ENCODE measurements at places on chromosomes 2 and 18.

GRCh38 chr2:236986524-236987330, 99.0 kb upstream of the COPS8 start:
- DNase-seq = no peak

GRCh38 chr18:45876161-45876560, 50.7 kb downstream of the SIGLEC15 start:
- DNase-seq = no peak

DNA sequence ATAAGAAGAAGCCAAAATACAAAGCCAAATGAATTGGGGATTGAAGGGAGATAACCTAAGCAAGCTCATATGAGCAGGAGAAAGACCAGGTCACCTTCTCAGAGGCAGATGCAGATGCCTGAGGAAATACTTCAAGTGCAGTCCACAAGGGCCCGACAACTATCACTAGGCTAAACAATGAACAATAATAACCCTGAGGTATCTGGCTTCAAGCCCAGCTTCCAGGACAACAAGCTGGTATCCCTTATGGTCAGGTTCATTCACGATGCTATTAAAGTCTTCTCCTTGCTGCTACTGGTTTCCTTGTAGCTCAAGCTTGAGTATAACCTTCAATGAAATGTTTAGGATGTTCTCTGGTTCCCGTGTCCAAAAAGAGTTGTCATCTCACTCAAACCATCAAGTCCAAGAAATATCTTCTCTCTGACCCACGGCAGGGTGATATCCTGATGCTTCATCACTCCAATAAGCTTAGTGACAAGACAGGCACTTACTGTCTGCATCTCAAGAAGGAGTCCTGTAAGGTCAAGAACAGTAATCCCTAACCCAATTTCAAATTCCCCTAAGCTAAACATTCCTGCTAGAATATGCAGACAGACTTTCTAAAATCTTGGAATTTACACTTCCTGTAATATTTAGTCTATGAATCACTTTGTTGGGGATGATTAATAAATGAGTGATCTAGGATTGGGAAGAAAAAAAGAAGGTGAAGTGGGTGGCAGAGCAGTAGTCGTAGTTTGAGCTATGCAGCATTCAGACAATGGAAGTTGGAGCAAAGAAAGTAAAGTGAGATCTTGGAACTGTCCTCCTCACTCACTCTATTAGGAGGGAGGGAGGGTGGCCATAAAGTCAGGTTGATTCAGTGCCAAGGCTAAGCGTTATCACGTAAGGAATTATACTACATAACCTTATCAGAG, 33.1 kb downstream of the CHN1 start:
- no peak for DNase-seq

GRCh38 chr2:45937990-45938389, 286.5 kb downstream of the PRKCE start:
- DNase-seq = no peak

DNA sequence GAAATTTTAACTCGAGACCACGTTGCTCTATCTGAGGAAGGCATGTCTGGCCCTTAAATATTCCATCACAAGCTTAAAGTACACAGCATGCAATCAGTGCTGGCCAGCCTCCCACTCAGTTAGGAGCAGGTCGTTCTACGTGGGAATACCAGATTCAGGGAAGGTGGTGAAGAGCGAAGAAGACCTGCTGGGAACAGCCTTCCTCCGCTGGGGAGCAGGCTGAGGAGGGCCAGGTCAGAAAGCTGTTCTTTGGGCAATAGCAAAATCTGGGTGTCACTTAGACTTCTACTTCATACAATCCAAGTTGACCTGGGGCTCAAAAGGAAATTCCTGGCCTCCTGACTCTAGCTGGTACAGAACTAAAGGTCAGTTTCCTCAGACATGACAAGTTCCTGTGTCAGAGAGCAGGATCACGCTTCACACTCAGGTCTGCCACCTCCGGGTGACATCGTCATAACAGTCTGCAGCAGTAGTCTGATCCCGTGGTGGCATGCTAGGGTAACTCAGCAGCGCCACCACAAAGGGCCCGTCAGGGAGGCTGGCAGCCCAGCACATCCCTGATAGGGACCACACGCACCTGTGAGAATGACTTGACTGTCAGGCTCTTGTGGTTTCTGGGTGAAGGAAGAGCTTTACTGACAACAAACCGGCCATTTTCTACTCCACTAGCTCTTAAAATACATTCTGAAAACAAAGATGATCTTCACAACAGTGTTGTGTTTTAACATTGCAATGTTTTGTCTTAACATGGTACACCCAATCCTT, 35.2 kb upstream of the NAPG start:
- peak; percentile 34 for DNase-seq

DNA sequence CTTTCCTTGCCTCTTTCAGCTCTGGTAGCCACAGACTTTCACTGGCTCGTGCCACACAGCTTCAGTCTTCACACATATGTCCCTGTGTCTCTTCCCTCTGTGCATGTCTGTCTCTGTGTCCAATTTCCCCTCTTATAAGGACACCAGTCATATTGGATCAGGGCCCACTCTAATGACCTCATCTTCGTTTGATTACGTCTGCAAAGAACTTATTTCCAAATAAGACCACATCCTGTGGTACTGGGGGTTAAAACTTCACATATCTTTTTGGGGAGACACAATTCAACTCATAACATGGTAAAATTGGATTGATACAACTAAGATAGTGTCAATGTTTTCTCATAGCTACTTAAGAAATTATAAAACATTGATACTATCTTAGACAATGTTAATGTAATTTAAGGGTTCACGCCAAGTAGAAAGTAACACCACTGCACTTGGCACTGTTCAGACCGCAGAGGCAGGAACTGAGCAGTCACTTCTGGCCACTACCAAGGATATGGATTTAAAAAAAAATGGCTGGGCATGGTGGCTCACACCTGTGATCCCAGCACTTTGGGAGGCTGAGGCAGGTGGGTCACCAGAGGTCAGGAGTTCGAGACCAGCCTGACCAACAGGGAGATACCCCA, 119.6 kb upstream of the EPAS1 start:
- DNase-seq = no peak

DNA sequence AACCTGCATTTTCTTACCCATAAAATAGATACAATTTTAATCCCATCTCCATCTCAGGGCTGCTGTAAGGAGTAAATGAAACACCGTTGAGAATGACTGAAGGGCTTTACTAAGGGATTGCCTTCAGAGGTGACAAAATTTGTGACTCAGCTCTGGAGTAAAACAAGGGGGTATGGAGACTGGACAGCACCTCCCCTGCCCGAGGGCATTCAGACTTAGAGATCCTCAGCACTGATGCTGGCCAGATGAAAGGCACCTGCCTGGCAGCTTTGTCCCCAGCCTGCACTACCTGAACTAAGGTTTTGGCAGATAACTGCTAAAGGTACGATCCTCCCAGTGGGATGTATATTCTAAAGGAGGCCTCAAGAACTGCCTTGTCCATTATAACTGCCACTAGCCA, 105.9 kb upstream of the STPG4 start:
- no peak for DNase-seq

GRCh38 chr2:37614061-37614738, 57.2 kb downstream of the CDC42EP3 start:
- DNase-seq = no peak

DNA sequence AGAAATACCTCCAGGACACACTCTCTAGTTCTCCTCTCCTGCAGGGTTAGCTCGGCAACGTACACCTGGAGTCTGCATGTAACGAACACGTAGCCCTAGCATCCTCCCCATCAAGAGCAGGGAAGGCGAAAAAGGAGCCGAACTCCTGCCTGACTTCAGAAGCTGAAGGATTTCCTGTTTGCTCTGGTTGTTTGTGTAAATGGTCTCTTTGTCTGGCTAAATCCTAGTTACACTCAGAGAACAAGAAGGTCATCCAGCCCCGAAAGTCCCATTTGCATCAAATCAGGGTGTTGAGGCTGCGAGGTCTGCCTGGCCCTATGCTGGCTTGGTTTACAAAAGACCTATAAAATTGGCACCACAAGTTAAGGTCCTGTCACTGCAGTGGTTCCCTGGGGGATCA, 66.4 kb upstream of the POMC start:
- no peak for DNase-seq
